Activated CD4-positive, CD25-positive, alpha-beta regulatory T cell treated with anti-CD3 and anti-CD28 coated beads, Interleukin-2, amount 50 U/mL, for 16 hours (primary cell): ENCODE measurements at places on chromosomes 2 and 18.

- peak; percentile 10 for DNase-seq
These were observed 8.2 kb upstream of the TMEM182 start for GRCh38 chr2:102753563-102754159.

GRCh38 chr2:163563336-163563735 is 172.5 kb downstream of the FIGN start:
- DNase-seq = no peak

DNA sequence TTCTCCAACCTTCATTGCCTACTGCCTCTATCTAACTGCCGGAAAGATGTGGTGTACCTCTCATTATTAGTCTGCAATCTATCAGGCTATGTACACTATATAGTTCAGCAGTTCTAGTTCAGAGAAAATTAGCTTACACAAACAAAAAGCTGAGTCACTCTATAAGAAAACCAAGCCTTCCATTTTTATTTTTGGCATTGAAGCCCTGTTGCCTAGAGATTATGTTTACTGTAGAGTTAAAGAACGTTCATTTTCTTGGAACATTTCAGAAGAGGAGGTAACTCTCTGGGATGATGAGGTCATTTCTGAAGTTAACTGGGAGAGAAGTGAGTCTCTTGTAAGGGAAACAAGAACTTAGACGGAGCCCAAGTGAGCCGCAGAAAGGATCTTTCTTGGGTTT is 133.5 kb downstream of the FAM124B start:
- no peak for DNase-seq

- DNase-seq = no peak
These were observed 59.1 kb upstream of the WIPF1 start for GRCh38 chr2:174656676-174657176.

GRCh38 chr2:127046579-127046978 is 60.4 kb downstream of the BIN1 start:
- no peak for DNase-seq

DNA sequence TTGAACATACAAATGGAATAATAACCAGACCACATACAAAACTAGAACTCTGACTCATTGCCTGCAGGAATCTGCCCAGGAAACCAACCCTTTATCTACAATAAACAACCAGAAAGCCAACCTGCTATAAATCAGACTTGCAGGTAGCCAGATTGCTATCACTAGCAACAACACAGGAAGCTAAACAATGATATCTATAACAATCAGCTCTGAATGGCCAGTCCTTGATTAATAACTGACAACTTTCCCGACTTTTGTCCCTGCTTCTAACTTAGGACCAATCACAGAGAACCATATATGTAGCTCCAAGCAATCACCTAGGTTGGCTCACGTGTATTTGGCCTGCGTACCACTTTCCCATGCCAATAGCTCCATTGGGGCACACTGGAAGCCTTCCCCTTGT is 470.8 kb downstream of the RIT2 start:
- DNase-seq = no peak

GRCh38 chr18:34370704-34371395 is 146.1 kb upstream of the NOL4 start:
- DNase-seq = no peak

- no peak for DNase-seq
These were observed 84.0 kb downstream of the PTGR3 start for GRCh38 chr18:75124991-75125381.

DNA sequence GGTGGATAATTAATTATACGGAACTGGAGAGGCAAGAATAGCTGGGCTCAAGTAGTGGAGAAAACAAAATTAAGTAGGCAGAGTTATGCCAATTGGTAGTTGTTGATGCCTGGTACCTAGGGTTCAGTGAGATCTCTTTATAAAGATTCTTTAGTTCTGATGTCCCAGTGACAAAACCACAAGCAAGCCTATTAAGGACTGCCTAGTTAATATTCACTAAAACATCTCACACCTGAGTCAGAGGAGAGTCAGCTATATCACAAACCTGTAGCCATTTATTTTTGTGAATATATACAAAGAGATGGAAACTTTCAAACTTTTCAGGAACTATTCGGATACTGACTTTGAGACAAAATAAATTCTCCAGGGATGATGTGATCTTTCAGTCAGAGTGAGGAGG is 213.9 kb upstream of the CYP26B1 start:
- no peak for DNase-seq

GRCh38 chr2:44952143-44952805 is 10.8 kb downstream of the SIX3 start:
- no peak for DNase-seq

- DNase-seq = no peak
These were observed 53.4 kb upstream of the SETBP1 start for GRCh38 chr18:44627280-44627679.

- no peak for DNase-seq
These were observed 377.5 kb downstream of the CLIP4 start for GRCh38 chr2:29492701-29493100.

GRCh38 chr18:47953471-47953931 is 23.0 kb upstream of the SMAD2 start:
- DNase-seq = no peak

DNA sequence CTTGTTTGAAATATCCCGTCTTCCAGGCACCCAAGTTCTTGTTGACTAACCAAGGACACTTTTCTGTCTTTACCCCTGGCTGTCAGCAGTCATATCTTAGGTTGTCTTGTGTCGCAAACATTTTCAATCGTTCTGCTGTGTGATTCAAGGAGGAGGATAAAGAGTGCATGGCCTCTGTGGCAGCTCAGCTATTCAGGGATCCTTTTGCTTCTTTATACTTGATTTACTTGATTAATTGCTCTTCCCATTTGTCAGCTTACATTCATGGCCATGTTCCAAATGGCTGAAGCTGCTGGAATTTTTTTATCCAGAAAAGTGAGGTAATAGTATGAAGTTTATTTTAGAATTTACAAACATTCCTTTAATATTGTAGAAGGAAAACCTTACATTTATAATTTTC is 97.3 kb upstream of the FZD5 start:
- no peak for DNase-seq

DNA sequence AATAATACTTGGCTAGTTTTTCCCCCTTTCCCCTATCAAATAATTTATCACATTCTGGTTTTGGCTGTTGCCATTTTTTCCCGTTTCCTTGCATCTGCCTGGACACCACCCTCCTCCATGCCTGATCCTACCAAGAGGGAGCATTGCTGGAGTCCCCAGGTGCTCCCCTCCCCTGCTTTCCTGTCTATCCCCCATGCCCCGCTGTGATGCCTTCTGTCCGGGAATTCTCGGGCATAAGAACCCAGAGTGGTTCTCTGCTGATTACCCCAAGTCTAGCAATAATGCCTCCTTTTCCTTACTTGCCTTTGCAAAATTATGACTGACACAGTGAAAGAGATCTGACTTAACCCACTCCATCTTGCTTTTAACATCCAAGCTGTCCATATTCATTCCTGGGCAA is 248.0 kb upstream of the PXDN start:
- DNase-seq = no peak

GRCh38 chr2:121866789-121867188 is 111.3 kb downstream of the TSN start:
- no peak for DNase-seq

- no peak for DNase-seq
These were observed 219.4 kb downstream of the MREG start for GRCh38 chr2:215793747-215794595.

DNA sequence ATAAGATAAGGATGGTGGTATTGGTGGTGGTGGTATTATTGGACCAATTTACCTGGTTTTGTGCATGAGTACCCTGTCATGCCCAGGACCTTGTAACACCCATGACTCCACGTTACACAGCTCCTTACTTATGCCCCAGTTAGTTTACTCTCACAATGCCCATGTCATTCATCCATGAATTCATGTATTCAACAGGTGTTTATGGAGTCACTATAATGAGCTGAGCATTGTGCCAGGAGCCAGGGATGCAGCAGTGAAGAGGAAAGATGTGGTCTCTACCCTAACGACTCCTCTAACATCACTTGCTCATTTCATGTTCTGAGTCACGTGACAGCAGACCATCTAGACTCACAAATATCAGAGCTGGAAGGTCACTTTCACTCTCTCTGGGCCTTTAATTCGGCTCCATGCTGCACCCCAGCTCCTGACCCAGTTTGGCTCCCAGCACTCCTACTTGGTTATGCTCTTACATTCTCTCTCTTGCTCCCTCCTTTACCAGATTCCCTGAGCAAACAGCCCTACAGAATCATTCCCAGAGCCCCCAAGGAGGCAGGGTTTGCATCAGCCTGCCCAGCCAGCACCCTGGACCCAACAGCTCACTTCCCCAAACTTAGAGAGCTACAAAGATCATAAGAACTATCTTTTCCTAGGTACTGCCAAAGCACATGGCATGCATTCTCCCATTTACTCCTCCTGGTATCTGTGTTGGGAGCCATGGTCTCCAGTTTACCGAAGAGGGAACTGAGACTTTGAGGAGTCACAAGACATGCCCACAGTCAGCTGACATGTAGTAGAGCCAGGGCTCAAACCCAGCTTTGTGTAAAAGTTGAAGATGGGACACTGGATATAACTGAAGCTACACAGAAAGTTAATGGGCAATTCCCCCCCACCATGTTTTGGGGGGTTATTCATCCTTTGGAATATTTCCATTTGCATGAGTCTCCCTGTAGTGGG is 449.9 kb downstream of the LRATD1 start:
- DNase-seq = no peak

DNA sequence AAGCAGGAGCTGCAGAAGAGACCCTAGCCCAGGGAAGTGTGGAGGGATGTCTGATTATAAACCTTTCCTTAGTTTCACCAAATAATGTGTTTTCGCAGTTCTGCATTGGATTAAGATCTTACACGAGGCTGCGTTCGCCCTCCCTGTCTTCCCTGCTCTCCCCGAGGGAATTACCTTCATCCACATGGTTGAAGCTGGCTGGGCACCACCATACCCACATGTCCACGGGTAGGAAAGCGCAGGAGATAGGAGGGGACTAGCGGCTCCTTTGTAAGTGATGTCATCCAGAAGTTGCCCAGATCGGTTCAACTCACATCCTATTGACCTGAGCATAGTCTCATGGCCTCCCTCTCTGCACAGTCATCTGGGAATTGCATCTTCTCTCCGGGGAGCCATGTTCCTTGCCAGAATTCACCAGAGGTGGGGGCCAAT is 1.1 kb downstream of the TTL start:
- no peak for DNase-seq

GRCh38 chr2:143300536-143300935 is 171.3 kb downstream of the ARHGAP15 start:
- DNase-seq = no peak

DNA sequence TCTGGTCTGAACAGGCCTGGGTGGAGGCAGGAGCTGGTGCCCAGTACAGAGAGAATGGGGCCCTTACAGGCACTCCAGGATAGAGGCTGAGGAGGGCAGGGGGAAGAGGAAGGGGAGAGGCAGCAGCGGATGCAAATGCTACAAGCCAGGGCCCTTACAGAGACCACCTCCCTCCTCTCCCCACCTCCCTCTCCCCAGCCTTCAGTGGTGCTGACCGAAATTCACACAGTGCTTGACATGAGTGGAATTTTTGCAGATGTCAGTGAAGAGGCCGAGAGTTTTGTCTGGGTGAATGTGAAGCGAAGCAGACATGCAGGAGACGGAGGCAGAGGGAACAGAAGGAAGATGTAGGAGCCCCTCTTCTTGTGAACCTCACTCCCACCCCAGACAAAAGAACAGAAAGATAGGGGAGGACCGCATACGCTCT is 31.9 kb downstream of the CIB4 start:
- no peak for DNase-seq

- DNase-seq = no peak
These were observed 12.4 kb downstream of the NABP1 start for GRCh38 chr2:191690327-191690726.

DNA sequence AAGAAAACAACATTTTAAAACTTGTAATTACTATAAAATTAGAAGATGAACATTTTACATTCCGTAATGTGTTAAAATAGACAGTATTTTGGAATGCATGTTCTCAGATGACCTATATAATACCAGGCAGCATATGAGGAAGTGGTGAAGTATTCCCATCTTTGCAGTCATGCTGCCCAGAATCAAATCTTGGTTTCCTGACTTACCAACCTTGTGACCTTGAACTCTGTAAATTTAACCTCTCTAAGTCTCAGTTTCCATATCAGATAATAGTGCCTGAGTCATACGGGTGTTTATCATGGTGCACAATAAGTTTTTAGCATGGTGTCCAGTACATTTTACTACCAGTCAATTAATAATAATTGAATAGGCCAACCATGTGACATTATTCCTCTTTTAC is 7.3 kb upstream of the GALM start:
- no peak for DNase-seq

DNA sequence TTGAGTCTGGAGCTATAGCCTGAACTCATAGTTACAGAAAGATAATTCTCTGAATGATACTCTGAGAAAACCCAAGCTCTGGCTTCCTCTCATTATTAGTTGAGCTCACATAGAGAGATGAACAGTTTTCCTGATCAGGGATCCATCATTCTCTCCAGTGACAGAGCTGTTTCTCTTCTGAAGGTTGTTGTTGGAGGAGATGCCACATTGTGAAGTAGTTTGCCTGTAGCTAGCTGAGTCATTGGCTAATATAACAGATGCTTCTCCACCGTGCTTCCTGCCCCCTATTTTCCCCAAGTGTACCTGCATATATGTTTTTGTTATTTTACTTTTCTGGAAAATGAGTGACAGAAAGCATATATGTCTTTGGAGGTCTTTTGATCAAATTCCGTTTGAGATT is 64.6 kb downstream of the OSBPL6 start:
- no peak for DNase-seq

DNA sequence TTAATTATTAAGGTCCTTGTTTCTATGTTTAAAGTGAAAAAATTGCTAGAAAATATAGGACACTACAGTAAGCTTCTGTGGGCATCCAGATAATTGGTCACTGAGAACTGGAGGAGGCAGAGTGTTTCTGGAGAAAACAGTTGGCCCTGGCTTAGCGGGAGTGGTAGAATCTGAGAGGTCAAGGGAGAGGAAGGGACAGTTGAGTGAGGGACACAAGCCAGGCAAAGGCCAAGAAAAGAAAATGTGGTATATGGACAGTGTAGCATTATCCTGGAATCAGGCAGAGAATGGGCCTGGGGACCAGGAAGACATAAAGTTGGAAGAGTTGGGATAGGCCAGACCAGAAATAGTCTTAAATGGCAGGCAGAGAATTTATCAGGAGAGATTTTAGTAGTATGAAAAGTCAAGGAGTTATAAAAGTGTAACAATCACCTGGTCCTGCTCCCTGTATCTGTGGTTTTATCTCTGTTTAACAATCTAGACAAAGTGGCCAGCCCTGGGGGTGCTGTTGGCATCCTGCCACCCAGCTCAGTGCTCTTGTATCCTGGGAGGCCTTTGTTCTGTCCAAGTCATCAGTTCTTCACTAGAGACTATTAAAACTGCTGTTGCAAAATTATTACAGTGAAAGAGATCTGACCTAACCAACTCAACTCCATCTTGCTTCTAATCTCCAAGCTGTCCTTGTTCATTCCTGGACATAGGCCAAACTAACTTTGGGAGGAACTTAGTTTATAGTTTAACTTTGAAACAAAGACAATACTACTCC is 15.4 kb upstream of the MSGN1 start:
- DNase-seq = no peak

DNA sequence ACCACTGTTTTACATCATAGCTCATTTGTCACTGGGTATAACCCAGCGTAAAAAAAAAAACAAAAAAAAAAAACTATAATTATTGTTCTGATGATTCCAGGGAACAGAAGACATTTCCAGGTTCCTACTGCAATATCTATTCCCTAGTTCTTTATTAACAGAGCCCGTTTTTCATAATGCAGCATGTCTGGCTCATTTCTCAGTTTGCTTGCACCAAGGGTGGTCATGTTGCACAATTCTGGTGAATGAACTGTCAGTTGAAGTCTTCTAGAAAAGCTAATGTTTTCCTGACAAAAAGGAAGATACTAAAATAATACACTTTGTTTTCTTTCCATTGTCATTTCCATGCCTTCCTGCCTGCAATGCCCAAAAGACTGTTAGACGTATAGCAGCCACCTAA is 180.1 kb downstream of the RDH14 start:
- DNase-seq = no peak
